ENCODE measurements at places on chromosomes 12 and 14.

DNA sequence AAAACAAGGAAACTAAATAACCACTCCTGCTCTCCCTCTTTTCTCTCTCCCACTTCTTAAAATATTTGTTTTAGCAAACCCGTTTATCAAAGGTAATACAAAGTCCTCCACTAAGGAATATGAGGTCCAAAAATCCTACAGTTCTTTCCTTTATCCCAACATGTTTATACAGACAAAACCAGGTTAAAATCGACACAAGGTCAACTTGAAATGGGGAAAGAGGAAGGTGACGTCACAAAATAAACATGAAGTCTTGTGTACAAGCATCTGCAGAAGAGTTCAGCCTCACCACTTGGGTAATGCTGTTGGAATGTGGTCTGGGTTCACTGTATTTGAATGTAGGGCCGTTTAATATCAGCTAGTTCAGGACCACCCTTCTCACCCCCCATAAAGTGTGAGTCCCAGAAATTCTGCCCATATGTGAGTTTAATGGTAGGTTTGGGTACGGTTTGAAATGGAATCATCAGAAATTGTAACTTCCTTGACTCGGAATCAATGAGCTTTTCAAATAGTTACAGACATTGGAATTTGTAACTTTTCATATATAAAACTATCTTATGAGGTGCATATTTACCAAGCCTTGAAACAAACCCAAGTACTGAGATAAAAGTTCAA, 120.0 kb upstream of the SLC38A2 start:
- no peak for DNase-seq

DNA sequence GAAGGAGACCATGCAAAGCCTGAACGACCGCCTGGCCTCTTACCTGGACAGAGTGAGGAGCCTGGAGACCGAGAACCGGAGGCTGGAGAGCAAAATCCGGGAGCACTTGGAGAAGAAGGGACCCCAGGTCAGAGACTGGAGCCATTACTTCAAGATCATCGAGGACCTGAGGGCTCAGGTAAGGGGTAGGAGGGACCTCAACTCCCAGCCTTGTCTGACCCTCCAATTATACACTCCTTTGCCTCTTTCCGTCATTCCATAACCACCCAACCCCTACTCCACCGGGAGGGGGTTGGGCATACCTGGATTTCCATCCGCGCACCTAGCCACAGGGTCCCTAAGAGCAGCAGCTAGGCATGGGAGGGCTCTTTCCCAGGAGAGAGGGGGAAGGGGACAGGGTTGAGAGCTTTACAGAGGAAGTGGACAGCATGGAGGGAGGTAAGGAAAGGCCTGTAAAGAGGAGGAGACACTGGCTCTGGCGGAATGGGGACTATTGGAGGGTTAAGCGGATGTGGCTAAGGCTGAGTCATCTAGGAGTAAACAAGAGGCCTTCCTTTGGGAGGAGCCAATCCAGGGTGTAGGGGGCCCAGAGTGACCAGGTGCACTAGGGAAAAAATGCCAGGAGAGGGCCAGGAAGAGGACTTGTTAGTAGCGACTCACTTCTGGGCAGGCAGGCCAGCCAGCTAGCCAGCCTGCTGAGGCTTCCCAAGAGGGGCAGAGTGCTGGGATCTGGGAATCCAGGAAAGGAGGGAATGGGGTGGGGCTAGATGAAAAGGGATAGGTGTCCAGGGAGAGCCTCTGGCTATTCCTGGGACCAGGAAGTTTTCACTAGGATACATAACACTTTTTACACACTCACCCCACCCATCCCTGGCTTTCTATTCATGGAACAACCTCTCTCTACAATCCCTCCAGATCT, 754 bp downstream of the KRT18 start:
- DNase-seq = no peak

DNA sequence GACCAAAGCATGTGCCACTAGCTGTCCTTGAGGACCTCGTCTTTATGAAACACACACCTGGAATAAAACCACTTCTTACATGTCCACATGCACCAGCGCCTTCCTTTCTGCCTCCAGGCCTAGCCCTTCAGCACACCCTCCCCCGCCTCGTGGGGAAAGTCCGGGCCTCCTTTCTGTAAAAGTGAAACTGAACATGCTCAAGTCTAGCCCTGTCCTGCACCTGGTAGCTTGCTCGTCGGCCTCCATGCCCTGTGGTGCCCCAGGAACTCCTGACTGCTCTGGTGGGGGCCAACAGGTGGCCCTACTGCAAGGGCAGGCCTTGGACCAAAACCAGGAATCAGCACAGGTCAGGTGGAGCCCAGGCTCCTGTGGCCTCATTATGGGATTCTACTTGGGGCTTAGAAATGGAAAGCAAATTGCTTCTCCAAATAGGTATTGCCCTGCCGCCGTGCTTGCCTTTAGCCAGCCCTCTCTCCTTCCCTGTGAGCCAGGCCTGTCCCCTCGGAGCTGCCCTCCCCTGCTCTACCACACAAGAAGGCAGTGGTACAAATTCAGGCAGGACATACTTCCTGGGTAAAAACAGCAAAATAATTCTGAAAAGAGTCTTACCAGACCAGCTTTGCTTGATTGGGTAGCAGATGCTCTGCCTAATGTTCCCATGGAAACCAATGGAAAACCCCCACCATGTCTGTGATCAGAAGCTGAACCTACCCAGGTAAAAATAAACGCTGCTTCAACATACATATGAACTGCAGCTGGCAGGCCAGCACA, 43.5 kb downstream of the ERH start:
- no peak for DNase-seq

DNA sequence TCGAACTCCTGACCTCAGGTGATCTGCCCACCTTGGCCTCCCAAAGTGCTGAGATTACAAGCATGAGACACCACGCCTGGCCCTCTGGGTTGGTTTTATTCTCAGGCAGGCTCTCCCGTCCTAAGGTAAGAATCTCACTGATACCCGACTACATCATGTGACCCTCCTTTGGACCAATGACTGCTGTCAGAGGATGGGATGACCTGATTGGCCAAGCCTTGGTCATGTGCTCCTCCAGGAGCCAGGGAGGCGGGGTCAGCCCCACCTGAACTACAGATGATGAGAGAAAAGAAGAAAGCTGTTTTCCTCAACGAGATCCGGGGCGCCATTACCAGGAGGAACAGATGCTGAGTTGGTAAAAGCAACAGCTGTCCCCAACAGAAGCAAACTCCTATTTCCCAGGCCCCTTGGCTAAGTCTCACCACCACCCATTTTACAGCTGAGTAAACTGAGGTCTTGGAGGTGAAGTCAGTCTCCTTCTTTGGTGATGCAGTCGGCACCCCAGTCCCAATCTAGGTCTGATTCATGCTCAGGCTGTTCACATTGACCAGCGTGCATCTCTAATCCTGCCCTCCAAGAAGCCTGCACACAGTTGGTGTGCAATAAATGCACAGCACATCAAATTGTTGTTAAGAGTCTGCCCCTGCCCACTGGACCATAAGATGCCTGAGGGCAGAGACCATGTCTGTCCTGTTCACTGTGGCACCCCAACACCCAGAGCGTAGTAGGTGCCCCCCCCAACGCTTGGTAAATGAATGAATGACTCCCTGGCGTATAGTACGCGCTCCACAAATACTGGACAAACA, 118.8 kb downstream of the SCARB1 start:
- no peak for DNase-seq

GRCh38 chr14:24052656-24053547, 1.1 kb downstream of the CARMIL3 start:
- no peak for DNase-seq

GRCh38 chr12:16562435-16562834, 43.5 kb downstream of the LMO3 start:
- no peak for DNase-seq

- peak; percentile 42 for DNase-seq
Measured at GRCh38 chr12:100128512-100128908, 14.2 kb downstream of the BLTP3B start.

- DNase-seq = no peak
Measured at GRCh38 chr12:1527789-1528188, 66.6 kb downstream of the FBXL14 start.
